AG09319 (cell line): ENCODE measurements at places on chromosomes 4 and X.
A peak's percentile ranks its signal among the peaks of the same experiment; 100 is the strongest.

DNA sequence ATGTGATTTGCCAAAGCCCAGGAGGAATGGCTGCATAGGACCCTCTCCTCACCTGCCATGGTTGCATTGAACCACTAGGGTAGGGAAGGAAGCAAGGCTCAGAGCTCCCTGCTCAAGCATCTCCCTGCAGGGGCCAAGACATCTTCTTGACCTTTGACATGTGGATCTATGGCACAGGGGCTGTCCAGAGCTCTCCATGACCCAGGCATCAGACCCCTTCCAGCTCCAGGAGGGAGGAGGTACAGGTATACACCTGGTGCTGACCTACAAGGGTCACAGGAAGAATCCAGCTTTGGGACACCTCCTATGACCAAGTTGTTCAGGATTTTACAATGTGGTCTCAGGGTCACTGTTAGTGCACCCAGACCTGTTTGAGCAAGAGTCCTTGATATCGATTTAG lies 23.2 kb upstream of the ASMTL start:
- no peak for DNase-seq

GRCh38 chrX:110437686-110438085 lies 79.0 kb downstream of the RTL9 start:
- DNase-seq, result no peak

DNA sequence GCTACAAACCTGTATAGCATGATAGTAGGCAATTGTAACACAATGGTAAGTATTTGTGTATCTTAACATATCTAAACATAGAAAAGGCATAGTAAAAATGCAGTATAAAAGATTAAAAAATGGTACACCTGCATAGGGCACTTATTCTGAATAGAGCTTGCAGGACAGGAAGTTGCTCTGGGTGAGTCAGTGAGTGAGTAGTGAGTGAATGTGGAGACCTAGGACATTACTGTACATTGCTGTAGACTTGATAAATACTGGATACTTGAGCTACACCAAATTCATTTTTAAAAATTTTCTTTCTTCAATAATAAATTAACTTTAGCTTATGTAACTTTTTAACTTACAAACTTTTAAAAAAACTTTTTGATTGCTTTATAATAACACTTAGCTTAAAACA lies 68.2 kb upstream of the MAML3 start:
- DNase-seq, result no peak

- no peak for DNase-seq
Measured at GRCh38 chr4:65450899-65451298, 219.4 kb downstream of the EPHA5 start.

DNA sequence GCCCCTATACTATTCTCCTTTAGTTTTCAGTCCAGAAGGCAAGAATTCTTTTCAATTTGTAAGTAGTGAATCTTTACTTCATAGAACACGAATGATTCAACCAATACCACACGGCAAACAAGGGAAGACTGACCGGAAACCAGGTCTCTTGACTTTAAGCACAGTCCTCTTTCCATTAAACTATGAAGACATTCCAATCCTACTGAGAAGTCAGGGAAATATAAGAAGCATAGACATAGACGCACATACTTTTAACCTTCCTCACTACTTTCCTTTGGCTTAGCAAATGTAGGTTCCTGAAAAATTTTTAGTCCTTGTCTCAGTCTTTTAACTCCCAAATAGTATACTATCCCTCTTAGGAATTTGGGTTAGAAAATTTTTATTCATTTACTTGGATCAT lies 9.1 kb downstream of the CHRDL1 start:
- no peak for DNase-seq

DNA sequence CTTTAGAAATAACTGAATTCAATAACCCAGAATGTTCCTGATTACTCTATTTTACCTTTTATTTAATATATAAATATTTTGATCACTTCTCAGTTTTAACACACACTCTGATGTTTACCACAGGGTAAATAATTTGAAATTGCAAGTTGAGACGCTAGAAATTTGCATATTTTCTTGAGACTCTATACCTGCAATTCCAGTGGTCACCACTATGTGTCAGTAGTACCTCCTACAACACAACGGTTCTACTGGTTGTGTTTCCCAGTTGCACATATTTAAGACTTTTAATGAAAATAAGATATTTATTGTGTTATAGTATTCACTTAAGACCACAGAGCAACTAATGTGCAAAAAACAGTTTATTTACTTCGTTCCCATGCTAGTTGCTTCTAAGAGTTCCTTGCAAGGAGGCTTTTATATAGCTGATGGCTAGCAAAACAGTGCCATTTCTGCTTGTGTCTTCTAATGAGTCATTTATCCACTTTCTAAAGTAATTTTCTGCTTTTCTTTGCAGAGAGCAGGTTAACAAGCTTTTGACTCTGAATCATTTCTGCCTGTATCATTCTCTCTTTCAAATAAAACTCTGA lies 98.9 kb upstream of the PDLIM3 start:
- no peak for DNase-seq

DNA sequence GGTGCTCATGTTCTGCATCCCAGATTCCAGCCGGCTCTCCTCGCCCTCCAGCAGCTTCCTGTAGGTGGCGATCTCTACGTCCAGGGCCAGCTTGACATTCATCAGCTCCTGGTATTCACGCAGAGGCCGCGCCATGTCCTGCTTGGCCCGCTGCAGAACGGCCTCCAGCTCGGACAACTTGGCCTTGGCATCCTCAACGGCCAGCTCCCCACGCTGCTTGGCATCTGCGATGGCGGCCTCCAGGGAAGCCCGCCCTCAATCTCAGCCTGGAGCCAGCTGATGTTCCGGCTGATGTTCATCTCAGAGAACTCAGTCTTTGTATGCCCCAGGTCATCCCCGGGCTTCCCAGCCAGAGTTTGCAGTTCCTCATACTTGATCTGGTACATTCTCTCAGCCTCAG lies 431.8 kb upstream of the DIPK2B start:
- DNase-seq, result no peak

- DNase-seq, result peak; percentile 61
Measured at GRCh38 chr4:169810325-169811323, 52.9 kb upstream of the HPF1 start.

- no peak for DNase-seq
Measured at GRCh38 chrX:119236623-119237561, 807 bp downstream of the PGRMC1 start.

GRCh38 chr4:152081024-152081423 lies 320.2 kb upstream of the GATB start:
- no peak for DNase-seq

DNA sequence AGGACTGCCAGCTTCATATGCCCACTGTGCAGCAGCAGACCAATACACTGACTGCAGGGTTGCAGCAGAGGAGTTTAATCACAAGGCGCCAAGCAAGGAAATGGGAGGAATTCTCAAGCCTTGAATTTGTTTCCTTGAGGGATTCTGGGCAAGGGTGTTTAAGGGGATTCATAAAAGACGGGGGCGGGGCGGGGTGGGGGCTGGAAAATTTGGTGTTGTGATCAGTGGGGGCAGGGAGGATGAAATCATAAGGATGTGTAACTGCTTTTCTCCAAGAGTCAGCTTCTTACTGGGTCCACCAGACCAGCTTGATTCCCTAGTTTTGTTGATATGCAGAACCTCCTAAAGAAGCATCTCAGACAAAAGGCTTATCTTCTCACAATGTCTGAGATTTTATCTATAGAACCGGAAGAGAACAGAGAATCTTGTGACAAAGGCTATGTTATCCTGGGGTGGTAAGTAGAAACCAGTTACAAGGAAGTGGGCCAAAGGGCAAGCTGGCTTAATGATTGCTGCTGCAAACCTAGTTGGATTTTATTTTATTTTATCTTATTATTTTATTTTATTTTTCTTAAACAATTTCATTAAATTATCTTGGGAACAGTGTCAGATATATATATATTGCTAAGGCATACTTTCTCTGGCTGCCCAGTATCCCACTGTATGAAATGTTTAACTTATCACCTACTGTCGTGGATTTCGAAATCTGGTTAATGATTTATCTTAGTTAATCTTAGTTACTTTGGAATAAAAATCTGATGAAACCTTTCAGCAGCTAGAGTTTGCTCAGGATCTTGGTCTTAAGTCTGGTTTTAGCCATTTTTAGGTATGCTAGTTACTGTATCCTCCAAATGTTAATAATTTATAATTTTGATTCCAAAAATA lies 276.4 kb downstream of the RPA4 start:
- no peak for DNase-seq

GRCh38 chr4:105158837-105159236 lies 12.2 kb downstream of the TET2 start:
- no peak for DNase-seq

DNA sequence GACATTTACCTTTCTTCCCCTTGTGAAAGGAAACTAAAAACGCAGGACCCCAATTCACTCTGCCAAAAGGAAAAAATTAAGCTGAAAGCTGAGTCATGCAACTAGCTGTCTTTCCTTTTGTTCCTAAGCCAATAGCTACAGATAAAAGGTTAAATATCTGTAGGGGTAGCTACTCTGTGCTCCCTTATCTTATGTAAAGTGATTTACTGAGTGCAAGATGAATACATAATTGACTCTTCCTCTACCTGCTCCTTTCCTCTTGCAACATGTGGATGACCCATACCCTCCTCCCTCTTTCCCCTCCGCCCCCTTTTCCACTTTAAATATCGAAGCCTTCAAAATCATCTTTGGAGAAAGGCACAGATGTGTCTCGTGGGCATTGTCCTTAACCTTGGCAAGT lies 68.0 kb upstream of the ZNF157 start:
- DNase-seq, result no peak

DNA sequence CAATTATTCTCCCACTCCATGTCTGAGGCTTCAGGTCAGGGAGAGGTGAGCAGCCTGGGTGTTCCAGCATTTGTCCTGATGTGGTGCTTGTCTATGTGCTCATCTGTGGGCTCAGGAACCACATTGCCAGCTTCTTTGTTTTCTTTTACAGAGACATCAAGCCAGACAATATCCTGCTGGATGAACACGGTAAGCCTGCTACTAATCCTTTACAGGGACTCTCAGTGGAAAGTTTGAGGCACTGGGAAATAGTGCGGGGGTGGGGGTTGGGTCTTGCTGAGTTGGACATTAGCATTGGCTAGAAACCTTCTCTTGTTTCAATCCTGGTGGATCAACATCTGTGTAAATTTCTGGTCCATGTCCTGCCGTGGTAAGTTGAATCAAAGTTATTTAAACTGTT lies 310.3 kb downstream of the EVC2 start:
- no peak for DNase-seq

GRCh38 chr4:166169111-166169510 lies 296.1 kb downstream of the TLL1 start:
- no peak for DNase-seq

GRCh38 chr4:120691106-120691505 lies 231.4 kb downstream of the PRDM5 start:
- no peak for DNase-seq

DNA sequence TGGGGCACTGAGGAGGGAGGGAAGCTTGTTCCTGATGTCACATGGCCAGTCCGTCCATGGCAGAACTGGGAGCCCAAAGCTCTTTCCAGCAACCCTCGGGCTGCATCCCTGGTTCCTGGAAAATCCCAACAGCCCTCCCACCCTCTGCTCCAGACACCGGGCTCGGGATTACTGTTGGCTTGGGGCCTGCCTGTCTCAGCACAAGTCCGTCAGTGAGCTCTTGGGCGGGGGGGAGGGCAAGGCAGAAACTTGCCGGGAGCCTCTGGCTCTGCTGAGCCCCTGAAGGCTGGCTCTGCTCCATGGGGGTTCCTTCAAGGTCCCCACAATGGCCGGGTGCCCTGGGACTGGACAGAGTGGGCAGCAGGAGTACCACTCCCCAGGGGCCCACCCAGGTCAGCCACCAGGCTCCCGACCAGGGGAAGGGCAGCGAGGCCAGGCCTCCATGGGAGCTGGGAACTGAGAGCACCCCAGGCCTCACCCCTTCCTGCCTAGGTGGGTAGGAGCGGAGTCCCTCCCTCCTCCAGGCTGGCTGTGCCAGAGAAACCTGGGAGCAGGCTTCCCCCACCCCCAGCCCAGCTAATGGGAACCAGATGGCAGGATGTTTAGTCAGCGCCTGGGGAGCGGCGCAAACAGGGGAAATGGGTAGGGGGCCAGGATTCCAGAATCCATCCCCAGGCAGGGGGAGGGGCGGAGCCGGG lies 6.4 kb upstream of the HAUS7 start:
- no peak for DNase-seq

DNA sequence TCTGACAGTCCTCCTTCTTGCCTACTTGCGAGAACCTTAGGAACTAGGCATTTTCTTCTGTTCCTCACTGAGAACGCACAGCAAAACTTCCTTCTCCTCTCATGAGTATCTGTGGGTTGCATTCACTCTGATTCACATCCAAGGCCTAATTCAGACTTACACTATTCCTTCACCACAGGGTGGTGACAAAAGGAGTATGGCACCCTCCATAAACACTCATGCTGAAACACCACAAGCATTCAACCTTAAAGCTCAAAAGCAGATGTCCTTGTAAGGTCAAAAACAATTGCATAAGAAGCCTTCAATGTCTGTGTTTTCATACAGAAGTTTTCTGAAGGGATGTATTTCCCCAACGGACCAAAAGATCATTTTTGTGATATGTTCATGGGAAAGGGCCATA lies 147.3 kb downstream of the CORIN start:
- DNase-seq, result no peak

GRCh38 chrX:9494771-9495170 lies 29.9 kb downstream of the TBL1X start:
- DNase-seq, result no peak

DNA sequence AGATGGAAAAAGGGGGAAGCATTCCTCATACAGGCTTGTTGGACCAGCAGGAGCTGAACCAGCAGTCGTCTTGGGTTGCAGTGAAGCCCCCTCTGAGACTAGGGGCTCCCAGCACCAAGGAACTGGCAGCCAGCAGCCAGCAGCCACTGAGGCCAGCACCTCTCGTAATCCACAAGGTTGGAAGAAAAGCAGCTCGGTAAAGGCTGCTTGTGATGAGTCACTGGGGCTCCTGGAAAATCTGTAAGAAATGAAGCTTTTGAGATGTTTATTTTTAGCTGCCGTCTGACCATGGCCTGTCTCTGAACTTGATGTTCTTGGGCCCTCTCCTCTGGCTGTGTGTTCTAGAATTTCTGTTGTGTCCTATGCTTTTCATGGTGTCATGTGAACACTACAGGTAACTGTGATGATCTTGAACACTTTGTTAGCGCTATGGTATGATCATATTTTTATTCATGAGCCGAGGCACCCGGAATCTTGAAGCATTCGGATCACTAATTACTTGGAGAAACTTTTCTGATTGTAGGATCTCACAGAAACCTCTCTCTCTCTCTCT lies 18.6 kb downstream of the CLCN4 start:
- DNase-seq, result no peak

GRCh38 chrX:15438332-15438731 lies 54.1 kb upstream of the VEGFD start:
- no peak for DNase-seq

- no peak for DNase-seq
Measured at GRCh38 chrX:24506082-24506481, 41.0 kb downstream of the PDK3 start.

DNA sequence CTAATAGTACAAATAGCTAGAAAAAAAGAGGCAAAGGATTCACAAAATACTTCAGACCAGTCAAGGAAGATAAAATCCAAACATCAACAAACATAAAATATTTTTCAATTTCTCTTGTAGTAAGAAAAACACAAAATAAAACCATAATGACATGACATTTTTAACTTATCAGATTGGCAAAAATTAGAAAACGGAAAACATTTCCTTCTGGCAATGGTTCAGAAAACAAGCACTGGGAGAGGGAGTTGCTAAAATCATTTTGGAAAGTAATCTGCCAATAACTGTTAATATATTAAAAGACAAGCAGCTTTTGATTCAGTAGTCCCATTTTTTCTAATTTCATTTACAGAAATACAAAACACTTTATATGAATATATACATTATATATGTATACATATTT lies 26.1 kb downstream of the TKTL2 start:
- no peak for DNase-seq

- peak; percentile 71 for DNase-seq
Measured at GRCh38 chr4:52192721-52193135, 141.6 kb downstream of the SPATA18 start.
